ENCODE measurements at places on chromosomes 11 and 22.

DNA sequence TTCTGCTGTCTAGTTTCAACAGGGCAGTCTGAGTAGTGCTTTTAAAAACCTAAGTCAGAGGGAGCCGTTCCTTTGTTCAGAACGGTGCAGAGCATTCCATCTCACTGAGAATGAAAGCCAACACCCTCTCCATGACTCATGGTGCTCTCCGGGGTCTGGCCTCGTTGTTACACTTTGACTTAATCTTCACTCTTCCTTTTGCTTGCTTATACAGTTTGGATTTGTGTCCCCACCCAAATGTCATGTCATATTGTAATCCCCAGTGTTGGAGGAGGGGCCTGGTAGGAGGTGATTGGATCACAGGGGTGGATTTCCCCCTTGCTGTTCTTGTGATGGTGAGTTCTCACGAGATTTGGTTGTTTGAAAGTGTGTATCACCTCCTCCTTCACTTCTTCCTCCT is 292.2 kb downstream of the ST3GAL4 start:
- no peak for DNase-seq

DNA sequence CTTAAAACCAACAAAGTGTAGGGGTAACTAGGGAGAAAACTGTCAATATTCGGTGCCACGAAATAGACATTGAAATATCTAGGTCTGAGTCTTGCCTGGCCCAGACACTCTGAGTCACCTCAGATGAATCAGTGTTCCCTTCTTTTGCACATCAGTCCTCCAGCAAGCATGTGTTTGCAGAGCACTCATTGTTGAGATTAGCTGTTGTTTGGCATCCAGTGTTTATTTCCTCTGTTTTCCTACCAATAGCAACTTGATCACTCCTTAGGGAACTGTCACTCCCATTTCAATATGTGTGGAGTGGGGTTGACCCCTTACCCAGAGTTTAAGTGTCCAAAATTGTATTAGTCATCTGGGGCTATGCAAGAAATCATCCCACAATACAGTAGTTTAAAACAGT is 4.7 kb upstream of the ASCC2 start:
- no peak for DNase-seq

GRCh38 chr22:45880091-45880715 is 96.8 kb downstream of the WNT7B start:
- DNase-seq, result no peak

DNA sequence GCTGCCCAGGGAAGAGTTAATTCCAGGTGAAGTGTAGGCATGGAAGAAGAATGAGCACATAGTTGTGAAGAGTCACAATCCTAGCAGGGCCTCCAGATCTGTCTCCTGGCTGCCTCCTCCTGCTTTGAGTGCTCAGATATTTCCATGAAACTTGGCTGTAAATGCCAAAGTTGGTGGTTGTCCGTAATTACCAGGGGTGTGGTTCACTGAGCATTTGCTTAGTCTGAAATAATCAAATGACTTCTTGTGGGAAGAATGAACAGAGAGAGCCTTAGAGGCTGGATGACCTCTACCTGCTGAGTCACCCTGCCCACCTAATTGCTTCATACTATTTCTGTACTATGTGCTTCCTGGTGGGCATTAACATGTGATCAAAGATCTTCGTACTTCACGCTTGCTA is 50.9 kb downstream of the APIP start:
- DNase-seq, result no peak

DNA sequence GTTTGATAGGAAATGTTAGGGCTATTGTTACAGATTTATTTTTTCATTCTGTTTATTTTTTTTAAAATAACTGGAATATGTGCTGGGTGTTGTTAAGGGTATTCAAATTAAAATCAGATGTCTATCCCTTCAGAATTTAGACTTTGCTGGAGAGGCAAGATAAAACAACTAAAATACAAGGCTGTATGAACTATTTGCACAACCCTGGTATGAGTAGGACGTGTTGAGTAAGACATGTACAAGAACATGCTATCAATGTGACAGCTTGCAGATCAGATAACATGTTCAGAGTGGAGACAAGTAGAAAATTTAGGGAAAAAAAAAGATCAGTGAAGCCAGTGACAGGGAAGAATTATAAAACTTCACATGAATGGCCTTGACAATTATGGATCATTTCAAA is 853.5 kb downstream of the METTL15 start:
- DNase-seq, result no peak

DNA sequence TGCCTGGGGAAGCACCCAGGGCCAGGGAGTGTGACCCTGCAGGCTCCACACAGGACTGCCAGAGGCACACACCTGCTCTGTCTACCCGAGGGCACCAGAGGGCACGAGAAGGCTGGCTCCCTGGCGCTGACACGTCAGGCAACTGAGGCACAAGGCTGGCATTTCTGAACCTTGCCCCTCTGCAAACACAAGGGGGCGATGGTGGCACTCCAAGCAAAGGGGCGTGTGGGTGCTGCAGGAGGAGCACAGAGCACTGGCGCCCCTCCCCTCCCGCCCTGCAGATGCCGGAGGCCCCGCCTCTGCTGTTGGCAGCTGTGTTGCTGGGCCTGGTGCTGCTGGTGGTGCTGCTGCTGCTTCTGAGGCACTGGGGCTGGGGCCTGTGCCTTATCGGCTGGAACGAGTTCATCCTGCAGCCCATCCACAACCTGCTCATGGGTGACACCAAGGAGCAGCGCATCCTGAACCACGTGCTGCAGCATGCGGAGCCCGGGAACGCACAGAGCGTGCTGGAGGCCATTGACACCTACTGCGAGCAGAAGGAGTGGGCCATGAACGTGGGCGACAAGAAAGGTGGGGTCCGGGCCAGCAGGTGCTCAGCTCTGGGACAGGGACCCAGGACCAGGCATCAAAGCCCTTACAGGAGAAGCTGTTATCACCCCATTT is 20.8 kb upstream of the TXNRD2 start:
- DNase-seq, result peak; percentile 35

- DNase-seq, result no peak
These were observed 9.3 kb upstream of the PAX6 start for GRCh38 chr11:31820438-31820818.

DNA sequence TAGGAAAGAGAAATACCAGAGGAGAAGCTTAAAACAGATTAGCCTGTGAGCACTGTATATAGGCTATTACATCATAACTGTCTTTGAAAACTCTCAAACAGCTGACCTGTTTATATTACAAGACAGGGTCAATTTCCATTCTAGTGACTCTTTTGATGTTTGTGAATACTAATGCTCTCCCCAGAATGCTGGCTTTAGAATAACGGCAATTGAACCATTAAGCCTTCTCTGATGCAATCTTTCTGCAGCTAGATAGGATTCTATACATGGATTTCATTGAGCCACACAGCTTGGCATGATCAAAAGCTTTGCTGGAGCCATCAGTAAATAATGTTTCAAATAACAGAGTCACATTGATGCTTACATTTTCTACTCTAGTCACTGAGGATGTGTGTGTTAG is 122.7 kb upstream of the FAT3 start:
- DNase-seq, result no peak

GRCh38 chr22:42433754-42434682 is 1.8 kb upstream of the NFAM1 start:
- DNase-seq, result no peak

DNA sequence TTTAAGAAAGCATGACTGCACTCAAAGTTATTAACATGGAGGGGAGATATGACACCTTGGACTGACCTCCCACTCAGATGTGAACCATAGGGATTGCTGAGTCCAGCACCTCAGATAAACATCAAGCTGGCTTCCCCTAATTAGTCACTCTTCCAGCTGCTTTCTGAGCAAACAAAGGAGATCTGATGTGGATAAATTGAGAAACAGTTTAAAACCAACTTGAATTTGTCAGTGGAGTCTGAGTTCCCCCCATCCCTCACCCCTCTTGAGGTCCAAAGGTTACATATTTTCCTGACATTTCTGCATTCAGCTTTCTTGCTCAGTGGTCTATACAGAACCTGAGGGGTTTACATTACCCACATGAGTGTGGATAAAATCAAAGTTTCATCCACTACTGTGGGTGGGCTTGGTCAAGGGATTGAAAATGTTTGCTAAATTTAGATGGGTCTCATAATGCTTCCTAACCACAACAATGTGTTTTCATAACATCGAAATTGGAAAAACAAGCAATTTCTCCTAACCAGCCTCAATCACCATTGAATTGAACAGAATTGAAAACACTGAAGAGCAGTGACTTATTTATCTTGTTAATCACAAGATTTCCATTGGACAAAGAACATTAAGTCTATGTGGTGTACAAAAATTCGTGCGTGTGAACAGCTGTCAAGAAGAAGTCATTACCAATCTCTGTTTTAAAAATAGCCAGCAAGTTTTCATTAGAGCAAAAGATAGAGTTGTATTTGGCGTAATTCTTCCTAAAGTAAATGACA is 292.3 kb downstream of the METTL15 start:
- DNase-seq, result no peak

- DNase-seq, result no peak
These were observed 96.1 kb downstream of the SLC1A2 start for GRCh38 chr11:35323076-35323868.
